ENCODE measurements at places on chromosomes 2 and 18.
A peak's percentile ranks its signal among the peaks of the same experiment; 100 is the strongest.

GRCh38 chr2:562391-563364, 114.5 kb downstream of the TMEM18 start:
- DNase-seq, result no peak

DNA sequence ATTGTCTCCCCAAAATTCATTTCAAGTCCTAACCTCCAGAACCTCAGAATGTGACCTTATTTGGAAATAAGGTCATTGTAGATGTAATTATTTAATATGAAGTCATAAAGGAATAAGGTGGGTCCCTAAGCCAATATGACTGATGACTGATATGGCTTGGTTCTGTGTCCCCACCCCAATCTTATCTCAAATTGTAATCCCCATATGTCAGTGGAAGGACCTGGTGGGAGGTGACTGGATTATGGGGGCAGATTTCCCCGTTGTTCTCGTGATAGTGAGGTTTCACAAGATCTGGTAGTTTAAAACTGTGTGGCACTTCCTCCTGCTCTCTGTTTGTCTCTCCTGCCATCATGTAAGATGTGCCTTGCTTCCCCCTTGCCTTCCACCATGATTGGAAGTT, 43.0 kb upstream of the BCL11A start:
- no peak for DNase-seq

- peak; percentile 27 for DNase-seq
Measured at GRCh38 chr2:64273524-64274398, 129.5 kb upstream of the PELI1 start.

- no peak for DNase-seq
Measured at GRCh38 chr2:235206980-235207579, 255.3 kb downstream of the SH3BP4 start.

GRCh38 chr2:102241616-102242305, 54.9 kb downstream of the IL1RL2 start:
- DNase-seq, result no peak

DNA sequence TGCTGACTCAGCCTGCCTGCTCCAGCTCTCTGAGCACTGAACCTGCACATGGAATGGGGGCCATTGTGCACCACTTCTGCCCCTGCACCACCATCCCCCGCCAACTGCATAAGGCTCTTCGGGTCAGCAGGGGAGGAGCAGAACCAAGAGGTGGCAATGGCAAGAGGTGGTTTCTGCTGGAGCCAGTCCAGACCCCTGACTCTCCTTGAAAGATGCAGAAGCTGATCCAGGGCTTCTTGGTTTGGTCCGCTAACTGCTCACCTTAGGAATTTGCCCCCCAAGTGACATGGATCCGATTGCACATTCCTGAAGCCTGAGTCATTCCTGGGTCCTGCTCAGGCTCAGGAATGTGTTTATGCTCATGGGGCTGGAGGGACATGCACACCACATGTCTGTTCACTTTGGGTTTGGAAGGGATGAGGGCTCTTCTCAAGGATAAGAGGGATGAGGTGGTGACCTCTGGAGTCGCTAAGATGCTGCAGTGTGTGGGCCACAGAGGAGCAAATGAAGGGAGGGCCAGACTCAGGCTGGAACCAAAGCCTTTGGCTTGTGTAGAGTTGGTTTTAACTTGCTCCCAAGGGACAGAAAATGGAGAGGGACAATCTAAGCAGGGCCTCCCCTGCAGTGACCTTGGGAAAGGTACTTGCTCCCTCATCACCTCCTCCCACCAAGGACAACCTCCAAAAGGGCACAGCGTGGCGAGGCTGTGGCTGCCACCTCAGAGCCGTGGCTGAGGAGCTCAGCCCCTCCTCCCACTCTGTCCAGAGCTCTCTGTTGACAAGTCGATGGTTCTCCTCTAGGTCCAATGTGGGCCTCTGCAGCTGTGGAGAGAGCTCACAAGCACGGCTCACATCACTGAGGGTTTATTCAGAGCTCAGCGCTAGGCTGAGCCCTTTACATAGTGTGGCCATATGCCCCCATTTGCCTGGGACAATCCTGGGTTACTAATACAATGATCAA, 66.2 kb downstream of the HS1BP3 start:
- no peak for DNase-seq

- no peak for DNase-seq
Measured at GRCh38 chr18:52667463-52668065, 327.6 kb downstream of the DCC start.

GRCh38 chr2:207482630-207483029, 47.1 kb upstream of the CREB1 start:
- DNase-seq, result no peak

GRCh38 chr2:205428811-205429210, 253.5 kb upstream of the NRP2 start:
- DNase-seq, result no peak

GRCh38 chr2:35428548-35428947, 927.0 kb upstream of the CRIM1 start:
- DNase-seq, result peak; percentile 19

DNA sequence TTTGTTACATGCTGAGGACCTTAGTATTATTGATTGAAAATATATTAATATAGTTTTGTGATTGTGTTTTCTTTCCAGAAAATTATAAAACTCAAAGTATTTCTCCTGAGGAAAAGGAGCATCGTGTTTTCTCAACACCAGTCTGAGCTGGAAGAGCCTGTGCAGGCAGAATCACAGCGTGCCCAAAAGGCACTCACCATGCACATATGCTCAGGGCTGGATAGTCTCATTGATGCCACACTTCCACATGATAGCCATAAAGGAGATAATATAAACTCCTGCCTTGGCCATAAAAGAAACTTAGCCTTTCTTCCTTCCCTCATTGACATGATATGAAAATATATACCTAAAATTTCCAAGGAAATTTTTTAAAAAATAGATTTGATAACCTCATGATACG, 4.0 kb downstream of the PDE1A start:
- DNase-seq, result no peak

GRCh38 chr2:37153224-37153623, 3.6 kb downstream of the EIF2AK2 start:
- DNase-seq, result no peak

- peak; percentile 70 for DNase-seq
Measured at GRCh38 chr2:159118115-159118858, 149.8 kb downstream of the TANC1 start.

- no peak for DNase-seq
Measured at GRCh38 chr2:118049816-118050140, 35.9 kb upstream of the CCDC93 start.

DNA sequence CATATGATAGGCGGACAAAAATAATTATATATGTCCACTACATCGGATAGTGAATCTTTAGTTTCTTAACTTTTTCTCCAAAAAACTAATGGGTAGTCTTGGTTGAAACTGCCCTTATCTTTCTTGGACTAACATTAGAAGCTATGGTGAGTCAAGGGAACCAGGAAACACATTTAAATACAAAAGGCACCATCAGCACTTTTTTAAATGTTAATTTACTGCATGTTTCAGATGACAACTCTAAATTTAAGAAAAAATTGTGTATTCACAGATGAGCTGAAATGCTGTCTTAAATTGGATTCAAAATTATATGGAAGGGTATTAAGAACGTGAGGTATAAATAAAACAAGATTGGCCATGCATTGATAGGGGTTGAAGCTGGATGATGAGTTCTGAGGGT, 75.6 kb upstream of the CERS6 start:
- no peak for DNase-seq

- no peak for DNase-seq
Measured at GRCh38 chr2:142582317-142582716, 295.1 kb upstream of the KYNU start.
